ENCODE measurements at places on chromosomes 11 and 22.
A peak's percentile ranks its signal among the peaks of the same experiment; 100 is the strongest.

GRCh38 chr22:18929459-18929858 is 6.6 kb downstream of the PRODH start:
- DNase-seq: no peak

DNA sequence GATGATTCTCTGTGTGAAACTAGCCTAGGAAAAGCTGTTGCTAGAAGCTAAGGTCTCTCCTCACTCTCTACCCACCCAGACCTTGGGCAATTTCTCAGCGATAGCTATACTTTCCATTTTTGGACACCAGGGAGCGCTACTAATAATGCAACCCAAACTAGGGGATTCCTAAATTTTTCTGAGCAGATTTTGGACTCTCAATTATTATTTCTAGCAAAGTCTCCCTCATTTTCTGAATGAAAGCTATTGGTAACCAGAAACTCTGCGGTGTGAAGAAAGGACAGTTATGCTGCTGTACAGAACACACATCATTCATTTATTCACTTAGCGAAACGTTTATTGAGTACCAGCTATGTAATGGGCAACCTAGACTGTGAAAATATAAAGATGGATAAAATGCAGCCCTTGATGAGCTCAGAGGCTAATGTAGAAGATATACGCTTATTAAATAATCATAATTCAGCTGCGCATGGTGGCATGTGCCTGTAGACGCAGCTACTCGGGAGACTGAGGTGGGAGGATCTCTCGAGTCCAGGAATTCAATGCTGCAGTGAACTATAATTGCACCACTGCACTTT is 6.1 kb upstream of the STIM1 start:
- DNase-seq: no peak

DNA sequence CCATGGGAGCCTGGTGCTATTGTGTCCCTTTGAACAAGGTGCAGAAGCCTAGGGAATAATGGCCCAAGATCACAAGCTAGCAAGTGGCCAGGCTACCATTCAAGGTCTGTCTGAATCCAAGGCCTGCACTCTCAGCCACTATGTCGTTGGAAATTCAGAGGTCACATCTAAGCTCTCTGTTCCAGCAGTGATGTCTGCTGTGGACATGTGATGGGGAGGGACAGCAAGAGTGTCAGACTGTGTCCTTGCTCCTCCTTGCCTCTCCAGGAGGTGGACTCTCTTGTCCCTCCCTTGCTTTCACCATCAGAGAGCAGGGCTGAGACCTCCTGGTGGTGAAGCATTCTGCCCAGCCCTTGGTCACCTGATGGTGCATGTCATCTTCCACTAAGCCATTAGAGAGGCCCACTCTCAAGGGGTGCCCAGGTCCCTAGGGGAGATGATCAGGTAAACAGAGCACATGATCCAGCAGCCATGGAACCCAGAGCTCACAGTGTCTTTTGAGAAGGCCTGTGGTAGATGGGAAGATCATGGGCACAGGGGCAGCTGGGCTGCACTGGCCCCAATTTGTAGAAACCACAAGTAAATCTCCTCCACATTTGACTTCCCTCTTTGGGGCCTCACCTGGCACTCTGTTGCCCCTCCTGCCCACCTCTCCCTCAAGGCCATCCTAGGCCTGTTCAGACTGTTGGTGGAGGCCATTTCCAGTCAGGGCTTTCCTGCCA is 37.1 kb upstream of the SUSD2 start:
- no peak for DNase-seq

GRCh38 chr11:12024254-12024926 is 16.0 kb upstream of the DKK3 start:
- DNase-seq: no peak

GRCh38 chr11:116650052-116650451 is 122.7 kb downstream of the BUD13 start:
- DNase-seq: no peak

- DNase-seq: no peak
Measured at GRCh38 chr11:110755941-110756340, 43.7 kb upstream of the ARHGAP20 start.

- no peak for DNase-seq
Measured at GRCh38 chr22:28444659-28445058, 235.0 kb downstream of the TTC28 start.

GRCh38 chr11:75510723-75511019 is 15.1 kb downstream of the GDPD5 start:
- no peak for DNase-seq

- DNase-seq: no peak
Measured at GRCh38 chr22:20404881-20405280, 10.9 kb downstream of the ZNF74 start.

DNA sequence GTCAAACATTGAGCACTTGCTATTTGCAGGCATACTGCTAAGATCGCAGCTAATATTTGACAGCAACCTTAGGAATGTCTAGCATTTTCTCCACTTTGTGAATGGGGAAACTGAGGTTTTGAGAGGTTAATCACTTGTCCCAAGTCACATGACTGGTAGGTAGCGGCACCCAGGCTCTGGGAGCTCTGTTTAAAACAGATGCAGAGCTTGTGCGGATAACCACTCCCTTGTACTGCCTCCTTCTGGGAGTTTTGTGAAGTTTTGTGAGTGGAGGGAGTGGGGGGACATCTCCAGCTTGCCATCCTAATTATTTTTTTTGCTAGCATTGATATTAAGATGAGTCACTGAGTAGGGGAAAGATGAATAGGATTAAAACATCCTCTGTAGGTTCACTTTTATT is 134.7 kb downstream of the GRIK4 start:
- no peak for DNase-seq

DNA sequence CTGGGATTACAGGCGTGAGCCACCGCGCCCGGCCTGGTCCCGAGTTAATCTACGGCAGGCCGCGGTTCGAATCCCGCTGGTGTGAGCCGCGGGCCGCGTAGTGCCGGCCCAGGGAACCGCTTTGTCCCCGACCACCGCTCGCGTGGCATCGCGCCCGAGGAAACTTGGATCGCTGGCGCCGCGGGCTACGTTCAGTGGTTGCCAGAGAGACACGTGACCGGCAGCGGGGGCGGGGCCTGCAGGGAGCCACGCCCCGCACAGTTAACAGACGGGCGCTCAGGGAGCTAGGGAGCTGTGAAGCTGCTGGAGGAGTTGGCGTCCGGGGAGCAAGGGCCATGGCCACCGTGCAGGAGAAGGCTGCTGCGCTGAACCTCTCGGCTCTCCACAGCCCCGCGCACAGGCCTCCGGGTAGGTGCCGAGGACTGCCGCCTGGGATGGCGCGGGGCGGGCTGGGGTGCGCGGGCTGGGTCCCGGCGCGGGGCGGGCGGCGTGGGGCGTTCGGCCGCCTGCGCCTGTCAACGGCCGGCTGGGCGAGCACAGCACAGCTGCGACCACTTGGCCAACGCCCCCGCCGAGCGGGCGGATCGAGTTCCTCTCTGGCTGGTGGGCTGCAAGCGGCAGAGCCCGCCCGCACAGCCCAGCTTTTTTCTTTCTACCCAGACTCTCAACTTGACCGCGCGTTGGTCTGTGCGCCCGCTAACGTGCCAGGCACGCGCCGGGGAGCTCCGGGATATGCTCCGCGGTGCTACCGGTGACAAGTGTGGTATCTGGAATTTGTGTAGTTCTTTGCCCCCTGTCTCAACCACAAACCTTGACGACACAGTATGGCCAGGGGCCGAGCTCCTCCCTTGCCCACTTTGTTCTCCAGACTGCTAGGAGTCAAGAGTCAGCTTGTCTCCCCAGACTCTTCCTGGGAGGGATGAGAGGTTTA is at the start of gene DEPDC7:
TSS of gene DEPDC7 (plus strand) at position 258 of the 931 bp plus-strand sequence. CDS start at position 336, 78 bp downstream.
- peak; percentile 84 for DNase-seq

DNA sequence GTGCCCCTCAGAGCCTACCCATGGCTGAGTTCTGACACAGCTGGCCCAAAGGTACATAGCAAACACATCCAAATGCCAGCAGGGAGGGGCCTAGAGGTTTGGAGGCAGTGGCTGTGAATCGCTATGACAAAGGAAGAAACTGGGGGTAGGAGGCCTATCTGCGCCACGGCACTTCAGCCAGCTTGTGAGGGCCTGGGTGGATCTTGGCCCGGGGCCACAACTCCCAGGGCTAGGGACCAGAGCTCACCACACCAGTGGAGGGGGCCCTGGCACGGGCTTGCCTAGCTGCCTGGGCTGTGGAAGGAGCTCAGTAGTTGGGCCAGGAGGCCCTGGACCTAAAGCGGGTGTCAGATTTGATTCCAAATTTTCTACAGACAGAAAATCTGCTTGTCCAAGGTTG is 9.4 kb upstream of the NAP1L4 start:
- no peak for DNase-seq

DNA sequence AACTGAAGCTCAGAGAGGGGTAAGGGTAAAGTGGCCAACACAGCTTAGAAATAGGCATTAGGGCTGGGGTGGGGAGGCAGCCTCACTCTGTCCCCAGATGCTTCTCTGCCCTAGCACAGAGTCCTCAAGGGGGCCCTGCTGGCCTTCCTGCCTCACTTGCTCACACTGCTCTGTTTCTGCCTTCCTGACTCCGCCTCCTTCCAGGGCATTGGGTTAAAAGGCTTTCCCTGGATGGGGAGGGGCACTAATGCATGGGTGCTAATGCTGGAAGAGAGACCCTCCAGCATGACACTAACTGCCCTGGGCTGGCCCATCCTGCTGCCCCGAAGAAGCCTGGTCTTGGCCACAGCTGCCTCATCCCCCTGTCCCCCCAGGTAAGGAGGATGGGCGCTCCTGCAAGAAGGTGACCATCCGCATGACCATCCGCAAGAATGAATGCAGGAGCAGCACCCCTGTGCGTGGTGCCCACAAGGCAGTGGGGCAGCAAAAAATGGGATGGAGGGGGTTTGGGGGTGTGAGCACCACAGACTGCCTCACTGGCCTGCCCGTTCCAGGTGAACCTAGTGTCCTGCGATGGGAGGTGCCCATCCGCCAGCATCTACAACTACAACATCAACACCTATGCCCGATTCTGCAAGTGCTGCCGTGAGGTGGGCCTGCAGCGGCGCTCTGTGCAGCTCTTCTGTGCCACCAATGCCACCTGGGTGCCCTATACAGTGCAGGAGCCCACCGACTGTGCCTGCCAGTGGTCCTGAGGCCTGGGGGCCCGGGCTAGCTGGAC is 74.0 kb upstream of the MYOD1 start:
- DNase-seq: no peak

- DNase-seq: no peak
Measured at GRCh38 chr11:58433638-58434203, 5.8 kb upstream of the OR5B2 start.

DNA sequence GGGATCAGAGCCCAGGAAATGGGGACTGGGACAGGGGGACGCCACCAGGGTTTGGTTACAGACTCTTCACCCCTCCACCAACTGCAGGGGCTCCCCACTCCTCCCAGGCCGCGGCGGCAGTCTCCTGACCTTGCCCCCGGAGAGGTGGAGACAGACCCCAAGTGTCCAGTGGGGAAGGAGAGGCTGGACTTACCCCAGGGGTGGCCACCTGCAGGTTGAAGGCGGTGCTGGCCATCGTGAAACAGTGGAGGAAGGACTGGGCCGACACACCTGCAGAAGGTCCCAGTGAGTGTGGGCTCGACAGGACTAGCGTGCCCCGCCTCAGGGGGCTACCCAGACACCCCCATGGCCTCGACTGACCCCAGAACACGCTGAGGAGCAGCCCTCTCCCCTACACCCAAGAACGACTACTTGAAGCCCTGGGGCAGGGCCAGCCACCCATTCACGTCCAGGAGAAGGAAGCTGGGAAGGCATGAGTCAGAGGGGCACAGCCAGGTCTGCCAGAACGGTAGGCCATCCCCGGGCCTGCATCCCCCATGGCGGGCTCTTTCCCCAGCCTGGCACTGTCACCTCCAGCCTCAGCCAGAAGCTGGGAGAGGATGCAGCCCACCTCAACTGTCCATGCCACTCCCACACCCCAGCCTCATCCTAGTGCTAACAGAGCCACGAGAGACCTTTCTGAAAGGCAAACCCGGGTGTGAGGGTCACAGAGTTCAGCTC is 2.3 kb downstream of the GATD1 start:
- no peak for DNase-seq

- DNase-seq: no peak
Measured at GRCh38 chr11:59189986-59190385, 18.1 kb downstream of the DTX4 start.

- no peak for DNase-seq
Measured at GRCh38 chr11:11313426-11313825, 39.6 kb downstream of the CSNK2A3 start.

GRCh38 chr22:33756508-33756949 is 163.7 kb downstream of the LARGE1 start:
- no peak for DNase-seq

DNA sequence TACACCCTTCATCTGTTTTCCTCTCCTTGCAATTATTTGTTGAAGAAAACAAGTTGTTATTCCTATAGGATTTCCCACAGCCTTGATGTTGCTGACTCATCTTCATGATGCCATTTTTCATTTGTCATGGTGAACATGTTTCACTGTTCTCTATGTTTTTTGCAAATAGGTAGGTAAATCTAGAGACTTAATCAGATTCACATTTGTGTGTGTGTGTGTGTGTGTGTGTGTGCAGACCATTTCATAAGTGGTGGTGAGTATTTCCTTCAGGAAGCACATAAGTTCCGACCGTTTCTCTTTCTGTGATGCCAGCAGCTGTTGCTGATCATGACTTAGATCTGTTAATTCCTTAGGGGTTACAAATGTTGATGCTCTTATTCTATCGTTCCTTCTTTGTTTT is 80.3 kb upstream of the IZUMO1R start:
- no peak for DNase-seq

GRCh38 chr11:8017894-8018483 is 30.9 kb downstream of the EIF3F start:
- no peak for DNase-seq

DNA sequence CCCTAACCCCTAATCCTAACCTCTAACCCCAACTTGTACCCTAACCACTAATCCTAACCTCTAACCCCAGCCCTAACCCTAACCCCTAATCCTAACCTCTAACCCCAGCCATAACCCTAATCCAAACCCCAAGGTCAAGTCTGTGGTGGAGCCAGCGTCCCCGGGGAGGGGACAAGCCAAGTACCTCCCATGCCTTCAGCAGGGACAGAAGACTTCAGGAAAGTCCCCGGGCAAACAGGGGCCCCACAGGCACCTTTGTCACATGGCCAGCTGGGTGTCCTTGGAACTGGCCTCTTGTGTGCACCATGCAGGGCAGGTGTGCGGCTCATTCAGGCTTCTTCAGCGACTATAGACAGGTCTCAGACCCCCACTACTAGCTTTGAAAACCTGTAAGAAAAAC is 555.8 kb downstream of the BRD1 start:
- DNase-seq: no peak

- DNase-seq: no peak
Measured at GRCh38 chr11:16989554-16989953, 24.7 kb downstream of the PLEKHA7 start.

DNA sequence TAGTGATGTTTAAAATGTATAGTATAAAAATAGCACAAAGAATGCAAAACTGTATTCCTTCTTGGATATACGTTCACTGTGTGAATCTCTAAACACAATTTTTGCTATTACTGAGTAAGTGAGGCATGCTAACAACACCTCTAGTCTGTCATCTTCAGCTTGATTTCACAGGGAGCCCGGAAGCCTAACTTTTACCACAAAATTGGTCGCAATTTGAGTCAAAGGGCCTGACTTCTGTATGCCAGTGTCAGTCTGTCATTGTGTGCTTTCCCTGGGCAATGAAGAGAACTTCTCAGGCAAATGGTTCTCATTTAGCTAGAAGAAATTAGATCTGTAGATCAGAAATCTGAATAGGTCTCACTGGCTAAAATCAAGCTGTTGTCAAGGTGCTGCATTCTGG is 1059.5 kb downstream of the FAM181B start:
- no peak for DNase-seq
